ENCODE measurements at places on chromosomes 4 and X.
A peak's percentile ranks its signal among the peaks of the same experiment; 100 is the strongest.

- peak; percentile 8 for DNase-seq
Measured at GRCh38 chr4:96073461-96073860, 233.6 kb downstream of the PDHA2 start.

- no peak for DNase-seq
Measured at GRCh38 chr4:144342949-144343760, 202.6 kb upstream of the GYPA start.

DNA sequence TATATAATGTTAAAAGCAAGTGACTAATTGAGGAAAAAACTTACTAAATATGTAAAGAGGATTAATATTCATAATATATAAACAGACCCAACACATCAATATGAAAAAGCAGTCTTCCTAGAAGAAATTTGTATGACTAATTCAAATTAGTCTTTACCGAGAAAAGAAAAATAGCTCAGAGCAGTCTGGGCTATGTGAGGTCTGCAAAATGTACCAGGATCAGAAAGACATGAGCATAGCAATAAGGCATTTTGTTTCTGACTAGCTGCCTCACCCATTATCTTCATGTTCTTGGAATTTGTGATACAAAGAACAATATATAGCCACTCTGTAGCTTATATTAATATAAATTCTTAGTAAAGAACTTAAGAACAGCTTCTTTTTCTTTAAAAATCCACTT is 13.7 kb upstream of the TMPRSS11B start:
- no peak for DNase-seq

GRCh38 chr4:146567396-146567795 is 45.7 kb upstream of the SLC10A7 start:
- peak; percentile 23 for DNase-seq

DNA sequence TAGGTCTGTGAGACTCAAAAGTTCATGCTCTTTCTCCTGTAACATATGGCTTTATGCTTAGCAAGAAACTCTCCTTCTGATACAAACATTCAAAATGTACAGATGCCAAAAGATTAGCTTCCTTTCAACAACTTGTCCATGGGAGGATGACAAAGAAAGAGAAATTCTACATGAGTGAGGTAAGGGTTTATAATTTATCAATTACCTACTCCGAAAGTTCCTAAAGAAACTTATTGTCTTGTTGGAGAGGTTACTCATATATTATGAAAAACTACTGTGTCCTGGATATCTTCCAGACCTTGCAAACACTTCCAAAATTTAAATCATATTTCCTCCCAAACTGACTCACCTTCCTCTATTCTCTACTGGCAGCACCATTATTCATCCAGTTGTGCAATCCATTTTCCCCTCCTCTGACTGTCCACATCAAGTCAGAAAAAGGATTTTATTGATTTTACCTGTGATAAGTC is 65.1 kb downstream of the ENPEP start:
- DNase-seq: no peak

DNA sequence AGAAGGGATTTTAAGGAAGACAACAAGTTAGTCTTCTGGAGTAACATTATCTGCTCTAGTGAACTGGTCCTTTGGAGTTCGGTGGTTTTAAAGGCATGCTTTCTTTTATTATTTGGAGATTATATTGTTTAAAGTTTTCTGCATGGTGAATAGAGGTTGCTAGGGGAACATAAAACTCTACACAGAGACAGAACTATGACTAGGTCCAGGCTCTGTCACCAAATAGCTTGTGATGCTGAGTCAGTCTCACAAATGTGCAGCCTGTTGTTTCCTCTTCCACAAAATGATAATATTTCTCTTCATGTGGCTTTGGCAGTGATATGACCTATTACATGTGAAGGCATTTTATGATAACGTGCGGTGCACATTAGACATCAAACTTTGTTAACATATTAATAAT is 132.6 kb downstream of the PACRGL start:
- DNase-seq: peak; percentile 6

DNA sequence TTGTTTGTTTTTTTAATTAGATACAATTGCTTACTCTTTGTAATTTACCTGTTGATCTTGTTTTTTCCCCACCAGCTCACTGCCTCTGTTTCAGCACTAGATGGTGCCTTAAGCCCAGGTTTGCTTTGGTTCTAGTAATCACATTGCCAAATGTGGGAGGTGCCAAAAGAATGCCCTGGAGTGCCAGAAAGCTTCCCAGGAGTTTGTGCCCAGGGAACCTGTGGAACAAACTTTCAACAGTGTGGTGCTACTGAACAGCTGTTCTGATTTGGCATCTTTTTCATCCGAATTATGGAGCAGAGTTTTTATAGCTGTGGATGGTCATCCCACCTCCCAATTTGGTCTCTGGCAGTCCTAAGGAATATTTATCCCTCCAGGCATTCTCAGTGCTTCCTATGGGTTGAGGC is 1000.7 kb downstream of the STIM2 start:
- DNase-seq: peak; percentile 24

DNA sequence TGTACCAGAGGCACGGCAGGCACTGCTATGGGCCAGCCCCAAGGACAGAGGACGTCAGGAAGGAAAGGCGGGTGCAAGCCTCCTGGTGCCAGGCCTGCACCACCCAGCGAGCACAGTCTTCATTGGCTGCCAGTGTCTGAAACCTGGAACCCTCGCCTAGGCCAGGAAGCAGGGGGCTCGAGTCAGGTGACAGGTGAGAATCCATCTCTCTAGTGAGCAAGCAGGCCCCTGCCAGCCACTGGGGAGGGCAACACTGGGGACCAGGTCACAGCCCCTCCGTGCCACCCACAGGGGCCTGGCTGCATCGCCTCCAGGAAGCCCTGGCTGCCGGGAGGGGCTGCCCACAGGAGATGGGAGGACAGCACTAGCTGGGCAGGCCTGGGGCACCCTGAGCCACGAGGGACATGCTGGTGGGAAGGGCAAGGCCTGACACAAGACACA is 6.9 kb upstream of the HAUS3 start:
- DNase-seq: no peak

GRCh38 chr4:80989921-80990544 is 40.5 kb upstream of the BMP3 start:
- DNase-seq: peak; percentile 43

- no peak for DNase-seq
Measured at GRCh38 chr4:2695346-2696060, 60.6 kb downstream of the TNIP2 start.

GRCh38 chrX:39440799-39441284 is 639.6 kb downstream of the MID1IP1 start:
- DNase-seq: no peak

- DNase-seq: no peak
Measured at GRCh38 chr4:145760176-145760575, 80.2 kb downstream of the C4orf51 start.

GRCh38 chrX:139811942-139812629 is 104.1 kb upstream of the MCF2 start:
- no peak for DNase-seq

DNA sequence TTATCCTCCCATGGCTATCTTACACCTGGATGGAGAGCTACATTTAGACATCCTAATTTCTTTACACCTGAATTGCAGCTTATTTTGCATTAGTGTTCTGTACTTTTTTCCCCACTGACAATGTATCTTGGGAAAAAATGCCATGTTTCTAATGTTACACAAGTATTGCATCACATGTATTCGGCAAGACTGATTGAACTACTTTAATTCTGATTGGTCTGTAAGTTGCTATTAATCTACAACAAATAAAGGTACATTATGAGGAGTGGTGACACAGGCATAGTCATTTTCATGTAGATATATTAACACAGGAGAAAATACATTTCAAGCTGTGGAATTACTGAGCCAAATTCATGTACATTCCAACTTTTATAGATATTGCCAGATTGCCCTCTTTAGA is 558.0 kb downstream of the TRIML1 start:
- DNase-seq: no peak

DNA sequence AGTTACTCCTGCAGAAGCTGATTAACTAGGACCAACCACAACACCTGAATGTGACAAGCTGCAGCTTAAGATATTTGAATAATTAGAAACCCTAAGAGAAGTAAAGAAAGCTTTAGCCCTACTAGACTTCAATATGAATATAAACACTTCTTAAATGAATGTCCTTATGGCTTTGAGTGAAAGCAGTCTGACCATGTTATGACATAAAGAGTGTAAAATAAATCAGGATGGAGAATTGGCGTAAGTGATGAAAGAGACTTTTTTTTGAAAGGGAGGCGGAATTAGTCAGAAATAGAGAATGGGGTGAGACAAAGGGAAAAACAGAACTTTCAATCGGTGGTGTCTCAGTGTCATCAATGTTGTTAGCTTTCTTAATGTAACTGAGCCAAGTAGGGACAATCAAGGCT is 117.2 kb upstream of the MAGEB16 start:
- DNase-seq: no peak

DNA sequence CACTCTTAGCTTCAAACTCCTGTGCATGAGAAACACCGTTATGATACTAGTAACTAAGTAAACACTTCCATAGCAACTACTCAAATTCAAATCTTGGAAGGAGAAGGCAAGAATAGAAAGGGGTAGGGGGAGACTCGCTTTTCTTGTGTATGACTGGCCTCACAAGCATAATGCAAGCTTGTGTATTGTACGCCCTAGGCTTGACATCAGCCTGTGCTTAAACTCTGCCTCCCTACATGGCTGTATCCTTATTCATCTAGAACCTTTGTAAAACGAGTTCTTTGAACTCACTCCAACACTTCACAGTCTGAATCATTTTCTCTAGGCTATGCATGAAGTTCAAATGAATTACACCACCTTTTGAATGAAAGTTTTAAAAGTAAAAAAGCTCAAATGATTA is 1071.2 kb upstream of the ADGRL3 start:
- no peak for DNase-seq

- DNase-seq: peak; percentile 87
Measured at GRCh38 chr4:13980317-13981310, 353.1 kb upstream of the BOD1L1 start.

- no peak for DNase-seq
Measured at GRCh38 chr4:74540193-74540592, 95.3 kb downstream of the AREG start.

GRCh38 chr4:188778905-188779304 is 639.7 kb downstream of the TRIML1 start:
- DNase-seq: no peak

DNA sequence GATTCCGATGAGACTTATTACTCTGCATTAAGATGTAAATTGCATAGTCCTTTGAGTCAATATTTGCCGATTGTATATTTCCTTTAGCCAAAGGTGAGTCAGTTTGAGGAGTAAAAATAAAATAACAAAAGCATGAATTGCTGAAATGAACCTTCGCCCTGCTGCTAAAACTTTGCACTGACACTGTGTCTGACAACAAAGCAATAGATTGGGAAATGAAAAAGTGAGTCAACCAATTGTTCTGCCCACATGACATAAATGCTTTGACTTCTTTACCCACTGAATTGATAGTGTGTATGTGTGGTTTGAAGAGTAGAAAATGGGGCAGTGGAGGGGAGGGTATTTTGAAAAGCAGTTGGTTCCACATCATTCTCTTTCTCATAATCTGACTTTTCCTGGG is 88.4 kb upstream of the AFF2 start:
- no peak for DNase-seq

DNA sequence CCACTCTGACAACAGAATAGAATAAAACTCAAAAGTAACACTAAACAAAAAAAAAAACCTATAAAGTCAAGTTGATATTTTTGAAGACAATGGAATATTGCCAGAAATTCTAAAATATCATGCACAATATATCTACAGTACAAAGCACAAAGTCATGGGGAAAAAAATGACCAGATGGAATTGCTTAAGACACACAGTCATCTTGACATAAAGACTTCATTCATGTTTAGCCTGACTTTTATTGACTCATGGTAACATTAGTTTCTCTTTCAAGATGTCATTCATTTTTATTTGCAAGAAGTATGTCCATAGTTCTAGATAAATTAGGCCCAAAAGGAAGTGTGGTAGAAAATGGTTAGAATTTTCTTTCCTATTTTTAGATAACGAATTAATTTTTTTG is 259.1 kb downstream of the CAMK2D start:
- DNase-seq: peak; percentile 86

DNA sequence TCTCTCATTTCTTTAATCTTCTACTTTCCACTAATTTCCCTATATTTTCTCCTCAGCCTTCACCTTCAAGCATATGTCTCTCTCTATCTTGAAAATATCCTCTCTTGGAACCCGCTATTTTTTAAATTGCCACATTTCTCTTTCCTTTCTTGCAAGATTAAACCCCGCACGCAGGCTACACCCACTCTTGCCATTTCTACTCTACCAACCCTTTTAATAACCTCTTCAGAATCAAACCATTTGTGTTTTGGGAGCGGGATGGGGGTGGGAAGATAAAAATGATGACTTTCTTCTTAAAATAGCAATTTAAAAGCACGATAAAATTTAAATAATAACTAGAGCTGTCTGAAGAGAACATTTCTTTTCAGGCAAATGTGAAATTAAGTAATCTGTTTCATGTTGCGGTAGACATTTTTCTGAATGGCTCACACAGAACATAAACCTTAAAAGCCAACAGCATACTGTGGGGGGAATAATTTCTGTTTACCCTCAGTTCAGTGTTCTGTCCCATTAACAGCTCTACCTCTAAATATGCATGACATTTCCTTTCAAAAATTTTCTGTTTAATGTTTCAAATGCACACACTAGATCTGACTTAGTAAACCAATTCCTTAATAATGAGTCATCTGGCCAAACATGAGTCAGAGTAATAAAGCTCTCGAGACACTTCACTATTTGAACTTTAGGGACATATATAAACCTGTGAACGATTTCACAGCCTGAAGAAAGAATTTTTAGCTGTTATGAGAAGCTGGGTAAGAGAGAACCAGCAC is 20.5 kb downstream of the ARSJ start:
- DNase-seq: peak; percentile 93

DNA sequence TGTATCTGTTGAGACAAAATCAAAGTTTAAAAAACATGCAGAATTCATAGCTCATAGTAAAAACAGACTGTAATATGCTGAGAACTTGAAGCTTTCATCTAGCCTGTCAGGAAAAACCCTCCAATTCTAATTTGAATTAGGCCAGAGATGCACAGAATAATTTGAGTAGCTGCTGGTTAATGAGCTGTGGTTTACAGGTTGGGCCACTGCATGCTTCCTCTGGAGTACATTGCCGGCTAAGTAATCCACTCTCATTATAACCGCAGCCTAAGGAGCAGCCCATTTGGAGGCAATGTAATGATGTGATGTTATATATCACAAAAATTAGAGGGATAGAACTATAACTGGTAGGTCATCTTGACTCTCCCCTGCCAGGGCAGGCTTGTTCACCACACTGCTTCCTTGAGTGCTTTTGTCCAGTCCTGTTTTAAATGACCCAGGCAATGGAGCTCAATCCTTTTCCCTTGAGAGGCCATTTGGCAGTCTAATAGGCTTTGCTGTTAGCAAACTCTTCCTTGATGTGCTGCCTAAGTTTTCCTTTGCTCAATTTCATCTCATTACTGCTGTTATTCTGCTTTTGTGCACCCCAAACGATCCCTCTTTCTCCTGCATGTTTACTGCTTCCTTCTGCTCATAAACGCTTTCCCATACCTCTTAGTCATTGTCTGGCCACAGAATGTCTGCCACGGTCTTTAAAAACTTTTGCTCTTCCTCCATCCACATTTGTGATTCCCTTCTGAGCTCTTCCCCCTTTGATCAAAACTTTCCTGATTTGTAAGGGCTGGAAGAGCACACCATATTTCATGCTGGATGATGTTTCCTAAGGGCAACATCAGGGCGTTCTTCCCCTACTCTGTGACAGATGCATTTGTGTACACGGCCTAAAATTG is 230.9 kb downstream of the C4orf33 start:
- no peak for DNase-seq

- no peak for DNase-seq
Measured at GRCh38 chr4:76028350-76028765, 5.1 kb upstream of the CXCL10 start.
